ENCODE measurements at places on chromosomes 3 and 15.

DNA sequence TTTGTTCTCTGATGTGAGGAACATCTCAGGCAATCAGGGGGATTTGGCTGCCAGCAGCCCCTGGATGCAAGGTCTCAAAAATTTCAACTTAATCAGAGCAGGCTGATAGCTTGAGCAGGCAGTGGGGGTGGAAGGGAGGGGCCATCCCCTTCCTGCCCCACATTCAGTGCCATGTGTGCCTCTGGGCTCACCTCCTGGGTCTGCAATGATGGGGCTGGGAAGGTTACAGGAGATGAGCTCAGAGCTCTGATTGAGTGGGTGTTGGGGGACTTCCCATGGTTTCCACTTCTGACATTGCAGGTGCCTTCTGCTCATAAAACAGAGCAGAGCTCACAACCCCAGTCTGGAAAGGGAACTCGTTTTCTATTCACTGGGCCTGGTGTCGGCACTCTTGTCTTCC is 37.0 kb downstream of the PARP16 start:
- H3K27ac ChIP-seq, result no peak overlapping the region
- no peak for DNase-seq
- peaks cover 9% of the 10 kb centered on the region for H3K36me3 ChIP-seq
- H3K27me3 ChIP-seq, result no peaks in the 10 kb centered on the region
- no peak overlapping the region for H3K4me3 ChIP-seq

GRCh38 chr3:24829629-24830229 is 335.1 kb upstream of the THRB start:
- H3K27ac ChIP-seq, result no peak overlapping the region
- H3K4me1 ChIP-seq, result no peaks in the 10 kb centered on the region
- DNase-seq, result no peak

DNA sequence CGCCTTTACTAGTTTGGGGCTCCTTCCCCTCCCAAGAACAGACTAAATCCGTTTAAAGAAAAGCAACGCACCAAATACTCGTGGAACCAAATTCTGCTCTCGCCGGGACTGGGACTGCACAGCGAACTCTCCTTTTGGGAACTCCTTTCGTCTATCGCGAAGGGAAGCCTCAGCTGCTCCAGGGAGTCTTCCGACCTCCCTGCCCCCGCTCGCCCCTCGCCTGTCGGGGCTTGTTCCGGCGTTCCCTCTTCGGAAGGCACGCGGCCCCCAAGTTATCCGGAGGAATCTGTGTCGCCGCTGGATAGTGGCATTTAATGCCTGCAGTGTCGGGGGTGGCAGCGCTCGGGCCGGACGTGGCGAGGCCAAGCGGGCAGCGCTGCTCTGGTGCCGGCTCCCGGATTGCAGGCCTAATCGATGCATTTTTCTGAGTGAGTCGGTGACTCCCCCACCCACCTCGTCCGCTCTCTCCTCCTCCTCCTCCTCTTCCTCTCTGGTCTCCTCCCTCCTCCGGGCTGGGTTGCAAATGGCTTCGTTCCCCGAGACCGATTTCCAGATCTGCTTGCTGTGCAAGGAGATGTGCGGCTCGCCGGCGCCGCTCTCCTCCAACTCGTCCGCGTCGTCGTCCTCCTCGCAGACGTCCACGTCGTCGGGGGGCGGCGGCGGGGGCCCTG is at the start of gene TRIM71:
Gene TRIM71, plus strand, starts transcription at position 440 of the 671 bp plus-strand sequence. Its CDS starts 84 bp downstream, at position 524.
- H3K4me3 ChIP-seq, result peak within 1 kb of the TSS; percentile 67
- no peak within 1 kb of the TSS for H3K27ac ChIP-seq
- H3K36me3 ChIP-seq, result no peaks in the 10 kb centered on the region
- H3K4me1 ChIP-seq, result peaks cover 34% of the 10 kb centered on the region

- no peak for DNase-seq
- H3K27me3 ChIP-seq, result no peaks in the 10 kb centered on the region
- no peak overlapping the region for H3K27ac ChIP-seq
- no peaks in the 10 kb centered on the region for H3K36me3 ChIP-seq
- no peaks in the 10 kb centered on the region for H3K4me1 ChIP-seq
- no peak overlapping the region for H3K4me3 ChIP-seq
Measured at GRCh38 chr3:162729686-162730085, 1233.1 kb downstream of the OTOL1 start.

DNA sequence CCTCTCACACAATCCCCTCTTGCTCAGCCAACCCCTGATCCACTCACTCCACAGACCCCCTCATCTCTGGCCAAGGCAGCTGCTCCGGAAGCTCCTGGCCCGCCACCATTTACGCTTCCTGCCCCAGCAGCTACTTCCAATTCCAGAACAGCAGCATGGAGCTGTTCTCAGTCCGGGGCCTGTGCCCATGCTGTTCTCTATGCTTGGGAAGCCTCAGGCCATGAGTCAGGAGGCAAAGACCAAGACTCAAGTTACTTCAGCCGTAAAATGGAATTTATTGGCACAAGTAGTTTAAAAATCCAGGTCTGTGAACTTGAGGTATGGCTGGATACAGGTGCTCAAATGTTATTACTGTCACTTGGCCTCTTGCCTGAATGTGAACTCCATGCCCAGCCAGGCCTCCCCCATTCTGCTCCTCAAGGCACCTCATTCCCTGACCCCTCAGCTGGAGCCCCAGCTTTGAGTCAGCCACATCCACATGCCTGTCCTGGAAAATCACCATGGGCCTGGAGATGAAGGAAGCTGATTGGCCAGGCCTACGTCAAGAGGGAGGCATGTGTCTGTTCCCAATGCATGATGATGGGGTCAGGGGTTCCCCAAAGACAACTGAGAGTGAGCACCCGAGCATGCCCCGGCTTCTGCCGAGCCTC is 31.4 kb upstream of the CACNA2D2 start:
- H3K4me3 ChIP-seq, result no peak overlapping the region
- no peak for DNase-seq
- H3K4me1 ChIP-seq, result no peaks in the 10 kb centered on the region
- no peaks in the 10 kb centered on the region for H3K27me3 ChIP-seq
- no peak overlapping the region for H3K27ac ChIP-seq

DNA sequence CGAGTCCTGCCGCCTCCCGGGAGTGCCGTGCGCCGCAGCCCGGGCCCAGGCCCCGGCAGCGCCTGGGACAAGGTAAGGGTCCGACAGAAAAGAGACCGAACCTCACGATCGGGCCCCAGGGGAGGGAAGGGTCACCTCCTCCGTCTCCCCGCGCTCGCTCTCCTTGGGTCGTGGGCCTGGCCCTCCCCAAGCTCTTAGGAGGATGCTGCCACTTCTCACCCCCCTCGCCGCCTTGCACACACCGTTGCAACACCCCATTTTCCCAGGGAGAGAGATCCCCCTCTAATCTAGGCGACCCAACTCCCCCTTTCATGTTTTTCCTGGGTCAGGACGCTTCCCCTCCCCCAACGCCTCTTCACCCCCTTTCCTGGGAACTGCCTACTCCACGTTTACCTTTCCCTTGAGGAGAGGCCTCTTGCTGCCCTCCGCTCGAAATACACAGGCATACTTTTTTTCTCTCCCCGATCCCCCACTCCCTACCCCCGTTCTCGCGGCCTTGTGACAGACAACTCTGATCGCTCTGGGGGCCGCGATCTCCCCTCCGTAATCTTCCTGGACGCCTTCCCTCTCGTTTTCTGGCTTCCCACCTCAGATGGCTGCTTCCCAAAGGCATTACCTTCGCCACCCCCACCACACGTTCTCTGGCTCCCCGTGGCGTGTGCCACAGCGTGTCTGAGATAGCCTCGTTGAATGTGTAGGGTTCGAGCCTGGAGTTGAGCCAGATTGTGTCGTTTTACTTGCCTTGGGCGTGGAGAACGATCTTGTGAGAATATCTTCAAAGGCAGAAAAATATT is 688 bp downstream of the SETD5 start:
- H3K27me3 ChIP-seq, result no peaks in the 10 kb centered on the region
- H3K4me3 ChIP-seq, result peak overlapping the region; percentile 82
- peak overlapping the region; percentile 98 for H3K27ac ChIP-seq

DNA sequence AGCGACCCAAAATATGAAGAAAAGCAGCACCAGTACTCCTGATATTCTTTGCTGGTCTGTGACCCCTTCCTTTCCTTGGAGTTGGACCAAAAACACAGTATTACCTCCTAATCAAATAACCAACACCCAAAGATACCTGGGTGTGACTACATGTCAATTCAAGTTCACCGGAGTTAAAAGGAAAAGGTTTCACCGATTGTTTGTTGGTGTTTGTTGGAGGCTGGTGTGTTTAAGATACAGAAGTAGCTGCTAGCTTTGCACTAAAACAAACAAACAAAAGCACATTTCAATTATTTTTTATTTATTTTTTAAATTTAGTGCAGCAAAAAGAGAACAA is 81.5 kb downstream of the MYO1E start:
- H3K4me1 ChIP-seq, result peaks cover 47% of the 10 kb centered on the region
- no peak for DNase-seq
- H3K36me3 ChIP-seq, result no peaks in the 10 kb centered on the region
- H3K27ac ChIP-seq, result no peak overlapping the region

DNA sequence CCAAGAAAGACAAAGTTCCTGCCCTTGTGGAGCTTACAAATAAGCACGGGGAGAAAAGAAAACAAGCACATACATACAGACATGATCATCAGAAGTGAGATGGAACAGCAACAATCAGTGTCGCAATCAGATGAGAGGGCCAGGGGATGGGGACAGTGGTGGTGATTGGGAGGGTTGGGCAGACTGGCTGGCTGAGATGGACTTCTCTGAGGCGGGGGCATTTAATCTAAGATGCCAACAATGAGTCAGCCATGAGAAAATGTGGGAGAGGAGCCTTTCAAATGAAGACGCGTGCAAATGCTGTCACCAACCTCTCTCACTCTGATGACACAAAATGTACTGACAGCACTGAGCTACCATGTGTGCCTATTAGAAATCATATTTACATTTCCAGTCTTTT is 81.4 kb downstream of the NCEH1 start:
- DNase-seq, result no peak
- peaks cover 6% of the 10 kb centered on the region for H3K4me1 ChIP-seq
- H3K4me3 ChIP-seq, result no peak overlapping the region

DNA sequence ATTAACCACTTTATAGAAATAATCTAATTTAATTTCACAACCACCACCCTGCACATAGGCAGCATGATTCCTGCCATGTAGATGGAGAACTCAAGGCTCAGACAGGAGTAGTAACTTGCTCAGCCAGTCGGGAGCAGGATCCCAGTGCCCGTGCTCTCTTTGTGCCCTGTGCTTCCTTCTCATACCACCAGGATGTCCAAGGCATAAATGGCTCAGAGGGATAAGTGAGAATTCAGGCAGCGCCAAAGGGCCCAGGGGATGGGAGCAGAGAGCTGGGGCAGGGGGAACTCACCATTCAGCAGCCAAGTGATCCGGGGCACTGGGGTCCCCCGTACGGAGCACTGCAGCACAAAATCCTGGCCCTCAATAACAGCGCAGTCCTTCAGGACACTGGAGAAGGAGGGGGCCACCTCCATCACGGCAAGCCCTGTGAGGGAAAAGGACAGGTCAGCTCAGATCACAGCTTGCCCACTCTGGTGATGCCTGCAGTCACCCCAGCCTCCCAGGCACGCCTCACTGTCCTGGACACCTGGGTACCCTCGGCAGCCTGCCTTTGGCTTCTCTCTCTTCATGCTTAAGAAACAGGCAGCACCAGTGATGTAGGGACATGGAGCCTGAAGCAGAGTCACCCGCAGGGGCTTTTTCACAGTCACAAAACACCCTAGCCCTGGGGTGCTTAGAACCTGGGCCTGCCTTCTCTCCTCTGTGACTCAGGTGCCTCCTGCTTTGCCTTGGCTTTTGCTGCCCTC is 141.0 kb upstream of the HACD2 start:
- peaks cover 44% of the 10 kb centered on the region for H3K4me1 ChIP-seq
- no peak overlapping the region for H3K4me3 ChIP-seq
- H3K27ac ChIP-seq, result peak overlapping the region; percentile 31
- H3K36me3 ChIP-seq, result peaks cover 4% of the 10 kb centered on the region

- no peak for DNase-seq
- H3K4me3 ChIP-seq, result no peak overlapping the region
- no peak overlapping the region for H3K27ac ChIP-seq
- no peaks in the 10 kb centered on the region for H3K4me1 ChIP-seq
- H3K27me3 ChIP-seq, result no peaks in the 10 kb centered on the region
- no peaks in the 10 kb centered on the region for H3K36me3 ChIP-seq
Measured at GRCh38 chr15:68979816-68980215, 34.7 kb upstream of the NOX5 start.
